Fibroblast of skin of right biceps (primary cell): ENCODE measurements at places on chromosomes 12 and 14.

GRCh38 chr12:94948232-94948810, 55.2 kb downstream of the NDUFA12 start:
- no peak for DNase-seq

DNA sequence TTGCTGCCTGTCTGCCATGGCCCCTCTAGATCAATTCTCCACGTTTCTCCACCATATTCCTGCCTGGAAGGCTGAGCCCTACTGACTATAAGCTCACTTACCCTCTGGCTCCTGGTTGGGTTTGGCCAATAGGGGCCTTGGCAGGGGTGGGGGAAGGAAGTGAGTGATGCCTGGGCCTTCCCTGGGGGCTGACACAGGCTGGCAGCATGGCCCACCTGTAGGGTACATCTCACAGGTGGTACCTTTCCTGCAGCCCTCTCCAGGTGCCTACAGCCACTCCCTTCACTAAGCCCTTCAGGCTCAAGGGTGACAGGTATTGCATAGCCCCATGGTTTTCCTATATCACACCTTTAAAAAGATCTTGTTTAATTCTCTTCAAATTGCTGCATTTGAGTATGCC, 3.5 kb downstream of the RFC5 start:
- no peak for DNase-seq

DNA sequence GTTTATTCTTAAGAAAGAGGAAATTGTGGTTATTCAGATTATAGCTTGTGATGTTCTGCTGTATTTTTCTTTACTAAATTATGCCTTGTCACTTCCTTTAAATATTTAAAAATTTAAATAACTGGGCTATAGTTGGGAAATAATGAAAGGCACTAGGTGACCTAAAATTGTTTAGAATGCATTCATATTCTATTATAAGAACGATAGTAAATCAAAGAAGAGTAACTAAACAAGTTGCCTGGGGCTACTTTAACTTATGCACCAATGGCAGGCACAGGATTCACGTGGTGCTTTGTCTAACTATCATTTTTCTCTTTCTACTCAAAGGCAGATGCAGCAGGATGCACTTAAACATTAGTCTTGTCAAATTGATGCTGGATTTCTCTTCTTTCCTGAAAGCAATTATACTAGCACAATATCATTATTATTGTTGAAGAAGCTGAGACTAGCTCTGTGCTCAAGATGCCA, 190.7 kb upstream of the PPFIA2 start:
- DNase-seq, result no peak

DNA sequence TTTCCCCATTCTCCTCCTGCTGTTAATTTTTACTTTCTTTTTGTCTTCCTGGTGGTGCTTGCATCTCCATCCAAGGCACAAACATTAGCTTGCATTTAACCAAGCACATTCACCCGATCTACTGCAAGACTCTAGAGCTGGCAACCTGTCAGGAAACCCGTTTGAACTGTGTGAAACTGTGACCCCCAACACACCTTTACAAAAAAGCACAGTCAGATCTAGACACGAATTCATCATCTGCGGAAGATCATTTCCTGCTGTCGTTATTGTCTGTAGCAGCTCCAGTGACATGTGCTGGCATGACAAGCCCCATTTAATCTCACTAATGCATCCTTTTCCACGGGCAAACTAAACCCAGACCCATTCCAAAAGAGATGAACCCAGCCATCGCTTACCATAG, 340.5 kb downstream of the VRK1 start:
- DNase-seq, result no peak

GRCh38 chr14:71050227-71050823, 143.1 kb downstream of the PCNX1 start:
- peak; percentile 15 for DNase-seq

- peak; percentile 64 for DNase-seq
These were observed 301.1 kb downstream of the DUSP6 start for GRCh38 chr12:89051065-89051677.

DNA sequence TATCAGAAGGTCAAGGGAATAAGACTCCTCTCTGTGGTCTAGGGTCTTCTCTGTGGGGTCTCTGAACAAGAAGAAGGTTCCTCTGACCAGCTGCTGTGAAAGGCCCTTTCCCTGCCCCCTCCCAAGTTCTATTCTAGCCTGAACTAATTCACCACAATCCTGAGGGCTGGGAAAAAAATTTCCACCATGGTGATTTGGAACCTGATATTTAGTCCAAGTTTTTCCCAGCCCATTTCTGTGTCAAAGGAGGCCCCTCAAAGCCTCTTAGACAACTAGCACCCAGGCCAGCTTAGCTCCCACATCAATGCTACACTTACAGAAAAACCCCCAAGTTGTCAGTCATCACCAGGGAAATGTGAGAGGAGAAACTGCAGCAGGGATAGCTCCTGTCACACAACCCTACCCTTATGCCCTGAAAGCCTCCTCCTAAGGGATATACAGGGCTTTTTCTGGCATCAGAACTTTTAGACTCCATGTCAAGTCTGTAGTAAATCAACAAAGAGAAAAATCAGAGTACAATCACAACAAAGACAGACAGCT, 4.5 kb downstream of the FMNL3 start:
- no peak for DNase-seq

- no peak for DNase-seq
These were observed 44.7 kb downstream of the ANKRD9 start for GRCh38 chr14:102464846-102465341.

DNA sequence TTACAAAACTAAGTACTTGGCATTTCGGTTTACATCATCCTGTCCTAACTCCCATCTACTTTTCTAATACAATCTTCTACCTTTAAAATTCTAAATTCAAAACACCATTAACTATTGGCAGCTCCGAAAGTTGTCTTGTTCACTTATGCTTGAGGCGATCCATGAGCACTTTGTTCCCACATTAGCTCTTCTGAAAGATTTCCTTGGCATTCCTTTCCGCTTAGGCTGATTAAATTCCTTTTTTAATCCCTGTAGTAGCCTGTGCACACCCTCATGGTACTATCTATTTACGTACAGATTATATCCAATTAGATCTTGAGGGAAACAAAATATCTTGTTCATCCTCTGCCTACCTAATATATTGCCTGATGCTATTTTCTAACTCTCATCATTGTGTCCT, 480.7 kb downstream of the PRKD1 start:
- DNase-seq, result no peak

DNA sequence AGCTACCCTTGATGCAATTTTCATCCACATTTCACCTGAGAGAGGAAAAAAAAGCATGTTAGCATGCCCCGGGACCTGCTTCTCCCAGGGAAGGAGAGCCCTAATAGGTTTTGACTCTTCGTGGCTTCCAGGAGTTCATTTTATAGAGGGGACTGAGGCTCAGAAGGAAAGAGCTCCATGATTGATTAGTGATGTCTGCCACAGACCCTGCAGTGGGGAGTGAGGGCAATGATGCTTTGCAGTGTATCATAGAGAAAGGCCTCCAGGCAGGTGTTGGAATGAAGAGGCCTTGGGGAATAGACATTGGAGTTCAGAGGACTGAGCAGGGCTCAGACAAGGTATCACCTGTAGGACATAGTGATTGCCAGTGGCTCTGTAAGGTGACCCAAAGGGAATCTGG, 41.5 kb downstream of the RNFT2 start:
- DNase-seq, result no peak

DNA sequence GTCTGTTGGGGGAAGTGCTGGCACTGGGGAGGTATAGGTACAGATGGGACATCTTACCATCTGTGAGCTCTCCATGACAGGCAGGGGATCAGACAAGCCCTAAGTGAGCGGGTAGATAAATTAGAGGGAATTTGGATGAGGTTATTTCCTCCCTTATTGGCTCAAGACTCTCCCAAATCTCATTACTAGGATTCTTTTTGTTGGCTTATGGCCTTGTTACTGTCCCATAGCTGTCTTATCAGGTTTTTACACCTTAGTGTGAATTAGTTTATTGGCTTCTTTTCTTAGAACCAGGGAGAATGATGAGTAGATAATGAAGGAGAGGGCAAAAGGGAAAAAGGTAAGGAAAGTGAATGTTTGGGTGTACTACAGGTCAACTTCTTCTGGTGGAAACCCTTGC, 191.1 kb upstream of the PRICKLE1 start:
- no peak for DNase-seq

DNA sequence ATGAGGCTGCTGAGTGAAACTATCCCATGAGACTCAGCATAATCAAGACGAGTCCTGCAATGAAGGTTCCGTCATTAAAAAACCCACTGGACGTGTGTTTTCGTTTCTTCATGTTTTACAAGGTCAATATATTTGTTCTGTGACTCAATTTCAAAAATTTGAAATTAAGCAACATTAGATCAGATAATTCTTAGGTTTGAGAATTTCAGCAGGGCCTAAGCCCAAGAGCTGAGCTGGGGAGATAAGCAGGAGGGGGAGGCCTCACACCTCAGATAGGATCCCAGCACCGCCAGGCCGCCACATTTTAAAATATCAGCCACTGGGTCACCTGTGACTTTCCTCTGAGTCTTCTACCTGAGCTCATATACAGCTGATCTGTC, 13.3 kb downstream of the STX2 start:
- no peak for DNase-seq

GRCh38 chr14:59358102-59358501, 107.1 kb downstream of the GPR135 start:
- peak; percentile 86 for DNase-seq

DNA sequence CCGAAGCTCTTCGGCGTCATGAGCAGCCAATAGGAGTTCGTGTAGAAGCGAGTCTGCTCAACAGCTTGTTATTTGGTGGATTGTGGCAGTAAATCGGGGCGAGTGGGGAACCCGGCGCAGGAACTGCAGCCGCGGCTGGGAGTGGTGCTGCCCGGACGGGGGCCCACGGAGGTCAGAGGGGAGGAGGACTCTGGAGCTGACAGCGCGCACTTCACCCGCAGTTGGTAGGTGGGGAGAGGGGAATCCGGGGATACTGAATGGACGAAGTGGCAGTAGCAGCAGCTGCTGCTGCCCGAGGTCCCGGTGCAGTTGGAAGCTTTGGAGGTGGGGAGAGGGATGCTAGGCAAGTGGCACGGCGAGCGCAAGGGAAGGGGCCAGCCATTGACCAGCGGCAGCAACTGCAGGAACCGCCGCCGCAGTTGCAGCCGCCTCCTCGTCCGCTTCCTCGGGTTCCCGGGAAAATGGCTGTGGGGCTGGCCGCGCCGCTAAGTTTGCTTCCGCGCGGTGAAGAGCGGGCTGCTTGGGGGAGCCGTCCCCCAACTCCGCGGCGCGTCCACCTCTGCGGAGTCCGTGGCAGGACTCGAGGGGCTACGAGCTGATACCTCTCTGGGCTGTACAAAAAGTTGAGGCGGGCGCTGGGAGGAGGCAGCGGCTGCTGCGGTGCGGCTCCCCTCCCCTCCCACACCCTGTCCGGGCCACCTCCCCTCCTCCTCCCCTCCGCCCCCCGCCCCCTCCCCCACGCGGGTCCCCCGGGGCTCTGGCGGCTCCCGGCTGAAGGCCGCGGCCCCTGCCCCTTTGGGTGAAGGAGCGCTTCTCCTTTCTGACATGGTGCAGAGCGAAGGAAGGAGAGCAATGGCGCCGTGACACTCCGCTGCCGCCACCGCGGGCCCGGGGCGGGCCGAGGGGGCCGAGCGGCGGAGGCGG, at the start of gene ARID4A:
ARID4A (plus strand) TSS at position 79 of the 924 bp plus-strand sequence. CDS start 1,300 bp downstream, outside the sequence.
- no peak for DNase-seq
